Thyroid gland (tissue), 4 donors: ENCODE measurements at places on chromosomes 3 and 15. TPM values are rescaled to one million over a fixed set of nuclear protein-coding genes. Genes with fewer than 3 reads are reported as not detected.
A peak's percentile ranks its signal among the peaks of the same experiment; 100 is the strongest.

The GNB4 gene
- 18.3 TPM for total RNA-seq

The GOLGA8S gene
- total RNA-seq: 1.9 TPM

The C3orf52 gene
- total RNA-seq: 62.9 TPM

The CHRD gene
- total RNA-seq: 11.0 TPM

The HIGD2B gene
- not detected for total RNA-seq

The ZNF774 gene
- 13.1 TPM for total RNA-seq

The GHSR gene
- total RNA-seq: not detected

GRCh38 chr3:123658852-123659206, 74.0 kb upstream of the HACD2 start:
- DNase-seq: peak; percentile 74

- DNase-seq: no peak
These were observed 395.2 kb downstream of the TUSC7 start for GRCh38 chr3:117104792-117105191.

- DNase-seq: peak; percentile 22
These were observed 142.7 kb downstream of the THRB start for GRCh38 chr3:24351779-24352469.

- no peak for DNase-seq
These were observed 139.5 kb downstream of the TJP1 start for GRCh38 chr15:29682781-29683180.

DNA sequence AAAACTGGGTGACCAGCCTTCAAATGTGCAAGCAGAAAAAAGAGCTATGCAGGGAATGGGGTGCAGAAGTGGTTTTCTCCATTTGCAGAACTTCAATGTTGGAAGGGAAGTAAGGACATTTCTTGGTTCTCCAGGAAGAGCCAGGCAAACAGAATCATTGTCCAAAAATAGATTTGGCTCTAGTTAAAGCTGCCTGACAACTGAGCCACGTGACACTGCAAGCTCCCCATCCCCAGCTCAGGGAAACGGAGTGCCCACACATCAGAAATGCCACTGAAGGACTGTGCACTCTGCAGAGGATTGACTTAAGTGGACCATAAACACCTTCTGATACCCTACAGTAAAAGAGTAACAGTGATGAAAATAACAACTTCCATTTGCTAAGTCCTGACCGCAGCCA, 195.6 kb upstream of the NSMCE3 start:
- no peak for DNase-seq

DNA sequence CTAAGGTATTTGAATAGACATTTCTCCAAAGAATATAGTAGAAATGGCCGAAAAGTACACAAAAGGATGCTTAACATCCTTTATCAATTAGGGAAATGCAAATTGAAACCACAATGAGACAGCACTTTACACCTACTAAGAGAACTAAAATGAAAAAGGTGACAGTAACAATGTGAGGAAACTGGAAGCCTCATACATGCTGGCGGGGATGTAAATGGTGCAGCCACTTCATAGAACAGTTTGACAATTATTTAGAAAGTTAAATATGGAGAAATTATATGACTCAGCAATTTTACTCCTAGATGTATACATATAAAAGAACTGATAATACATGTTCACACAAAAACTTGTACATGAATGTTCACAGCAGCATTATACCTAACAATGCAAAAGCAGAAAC, 13.4 kb downstream of the SPICE1 start:
- DNase-seq: no peak

DNA sequence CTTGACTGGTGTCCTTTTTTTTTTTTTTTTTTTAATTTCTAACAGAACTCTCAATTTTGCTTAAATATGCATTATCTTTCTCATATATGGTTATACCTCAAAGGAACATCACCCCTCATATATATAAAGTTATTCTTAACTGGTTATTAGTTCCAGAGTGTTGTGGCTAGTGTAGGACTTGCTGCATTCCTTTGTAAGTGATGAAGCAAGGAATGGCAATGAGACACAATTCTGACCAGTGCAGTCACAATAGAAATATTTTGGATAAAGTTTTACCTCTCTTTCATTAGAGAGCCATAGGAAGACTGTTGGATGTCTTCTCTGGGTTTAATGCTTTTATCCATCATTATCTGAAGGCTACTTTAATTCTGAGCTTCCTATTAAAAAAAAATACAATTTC, 75.5 kb upstream of the CBLB start:
- DNase-seq: no peak

GRCh38 chr3:148233403-148233802, 464.3 kb upstream of the AGTR1 start:
- no peak for DNase-seq

DNA sequence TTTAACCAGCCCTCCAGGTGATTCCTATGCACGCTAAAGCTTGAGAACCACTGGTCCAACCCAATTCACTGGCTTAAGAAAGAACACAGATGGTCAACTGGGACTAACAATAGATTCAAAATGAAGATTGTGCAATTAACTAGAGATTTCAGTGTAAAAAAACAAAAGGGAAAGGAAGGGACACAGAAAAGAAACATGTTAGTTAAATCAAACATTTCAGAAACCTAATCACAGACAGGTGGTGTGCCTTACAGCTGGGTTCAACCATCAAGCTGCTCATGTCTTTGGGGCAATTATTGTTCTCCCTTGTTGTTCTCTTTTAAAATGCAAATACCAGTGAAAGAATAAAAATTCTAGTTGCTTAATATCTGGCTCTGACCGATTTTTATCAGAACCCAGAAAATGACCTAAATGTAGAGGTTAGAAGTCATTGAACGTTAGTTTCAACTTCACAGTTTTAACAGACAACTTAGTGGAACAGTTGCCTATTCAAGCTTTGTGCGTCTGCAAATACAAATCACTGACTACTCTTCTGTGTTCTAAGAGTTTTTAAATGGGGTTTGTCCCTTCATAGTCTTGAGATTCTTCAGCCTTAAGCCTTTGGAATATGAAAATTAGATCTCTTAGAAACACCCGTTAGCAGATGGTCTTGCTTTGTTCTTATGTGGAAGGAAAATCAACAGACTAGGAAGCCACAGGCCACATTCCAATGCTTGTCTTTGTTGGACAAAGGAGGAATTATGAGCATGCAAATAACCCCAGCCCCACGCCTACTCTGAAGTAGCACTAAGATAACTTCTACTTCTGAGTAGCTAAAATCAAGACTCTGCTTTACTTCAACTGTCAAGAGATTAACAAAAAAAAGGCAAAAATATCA, 223.4 kb downstream of the ATP8B4 start:
- no peak for DNase-seq

GRCh38 chr3:18411541-18411940, 13.6 kb downstream of the SATB1 start:
- no peak for DNase-seq

DNA sequence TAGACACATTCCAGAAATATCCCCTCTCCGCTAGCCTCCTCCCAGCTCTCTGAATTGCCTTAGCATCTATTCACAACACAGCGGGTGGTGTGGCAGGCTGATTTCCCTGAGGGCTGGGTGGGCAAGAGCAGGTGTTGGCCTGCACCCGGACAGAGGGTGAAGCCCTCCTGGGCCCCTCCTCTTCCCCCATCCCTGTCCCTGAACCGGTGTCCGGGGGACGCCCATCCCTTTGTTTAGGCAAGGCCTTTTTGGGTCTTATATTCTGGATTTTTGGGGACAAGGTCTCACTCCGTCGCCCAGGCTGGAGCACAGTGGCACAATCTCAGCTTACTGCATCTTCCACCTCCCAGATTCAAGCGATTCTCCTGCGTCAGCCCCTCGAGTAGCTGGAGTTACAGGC, 55.2 kb upstream of the KLHL25 start:
- DNase-seq: no peak

DNA sequence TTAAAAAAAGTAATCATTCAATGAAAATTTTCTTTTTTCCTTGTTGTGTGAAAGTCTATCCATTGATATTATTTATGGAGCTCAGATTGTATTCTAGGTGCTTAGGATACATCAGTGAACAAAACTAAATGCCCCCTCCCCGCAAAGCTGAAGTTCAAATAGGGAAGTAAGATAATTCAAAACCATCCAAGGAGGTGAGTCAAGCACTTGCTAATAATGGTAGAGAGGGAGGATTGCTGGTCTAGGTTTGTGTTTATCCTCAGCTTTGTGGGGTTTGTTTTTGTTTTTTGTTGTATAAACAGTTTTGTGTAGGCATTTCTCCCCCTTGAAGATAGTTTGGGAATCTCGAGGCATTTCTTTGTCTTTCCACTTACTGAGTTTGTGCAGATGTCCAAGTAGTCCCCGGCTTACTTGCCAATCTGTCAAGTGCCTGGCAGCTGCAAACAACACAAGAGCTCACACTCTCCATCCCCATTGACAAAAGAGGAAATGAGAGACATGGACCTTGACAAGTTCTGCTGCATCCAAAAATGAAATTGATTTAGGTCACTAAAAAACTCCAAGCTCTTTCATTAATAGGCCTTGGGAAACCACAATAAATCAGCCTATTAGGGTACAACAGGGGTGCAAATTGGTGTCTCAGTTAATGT, 575.8 kb upstream of the TBL1XR1 start:
- DNase-seq: peak; percentile 72

DNA sequence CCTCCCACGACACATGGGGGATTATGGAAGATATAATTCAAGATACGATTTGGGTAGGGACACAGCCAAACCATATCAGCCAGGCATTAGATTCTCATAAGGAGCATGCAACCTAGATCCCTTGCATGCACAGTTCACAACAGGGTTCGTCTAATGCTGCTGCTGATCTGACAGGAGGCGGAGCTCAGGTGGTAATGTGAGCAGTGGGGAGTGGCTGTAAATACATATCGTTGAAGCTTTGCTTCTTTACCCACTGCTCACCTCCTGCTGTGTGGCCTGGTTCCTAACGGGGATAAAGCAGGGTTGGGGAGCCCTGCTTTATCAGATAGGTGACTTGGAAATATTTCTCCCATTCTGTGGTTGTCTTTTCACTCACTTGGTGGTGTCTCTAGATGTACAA, 14.8 kb downstream of the DOCK3 start:
- DNase-seq: no peak

- DNase-seq: peak; percentile 63
These were observed 4.1 kb downstream of the ISLR2 start for GRCh38 chr15:74134387-74135027.

GRCh38 chr3:51280176-51280575, 104.9 kb upstream of the MANF start:
- DNase-seq: no peak

DNA sequence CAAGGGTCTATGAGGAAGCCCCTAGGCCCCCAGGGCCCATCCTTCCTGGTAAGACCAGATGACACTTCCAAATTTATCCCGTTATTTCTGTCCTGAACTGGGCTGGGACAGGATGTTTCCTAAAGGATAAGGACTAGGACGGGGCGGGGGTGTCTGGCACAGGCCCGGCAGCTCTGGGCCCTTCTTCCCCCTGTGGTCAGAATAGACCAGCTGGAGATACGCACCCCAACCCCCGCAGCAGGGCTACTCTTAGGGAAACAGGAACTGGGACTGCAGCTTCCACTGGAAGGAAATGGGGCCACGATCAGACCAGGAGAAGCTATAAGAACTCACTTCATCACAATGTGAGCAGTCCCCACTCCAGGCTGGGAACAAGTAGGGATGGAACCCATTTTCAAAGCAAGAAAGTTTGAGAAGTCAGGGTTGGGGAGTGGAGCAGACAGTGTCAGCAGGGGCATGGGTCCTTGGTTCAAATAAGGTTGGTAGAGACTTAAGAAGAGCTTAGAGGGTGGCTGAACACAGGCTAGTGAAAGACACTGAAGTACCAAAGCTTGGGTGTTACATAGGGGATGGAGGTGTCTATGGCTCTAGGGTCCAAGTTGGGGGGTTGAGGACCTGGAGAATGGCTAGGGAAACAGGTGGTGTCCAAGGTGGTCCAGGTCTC, 1.1 kb downstream of the NCKIPSD start:
- DNase-seq: no peak

DNA sequence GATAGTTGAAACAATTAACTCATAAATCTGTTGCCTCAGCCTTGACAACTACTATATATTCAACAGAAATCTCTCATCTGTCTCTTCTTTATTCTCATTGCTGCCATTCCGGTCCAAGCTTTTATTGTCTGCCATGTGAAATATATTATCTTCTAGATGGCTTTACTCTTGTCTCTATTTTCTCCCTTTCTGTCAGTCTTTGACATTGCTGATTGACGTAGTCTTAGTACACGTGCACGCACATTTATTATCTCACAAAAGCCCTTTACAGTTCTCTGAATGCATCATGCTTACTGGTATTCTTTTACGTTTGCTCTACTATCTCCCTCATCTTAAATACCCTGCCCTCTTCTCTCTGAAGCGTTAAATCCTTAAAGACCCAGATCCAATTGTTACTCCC, 5.6 kb downstream of the PDIA3 start:
- no peak for DNase-seq

DNA sequence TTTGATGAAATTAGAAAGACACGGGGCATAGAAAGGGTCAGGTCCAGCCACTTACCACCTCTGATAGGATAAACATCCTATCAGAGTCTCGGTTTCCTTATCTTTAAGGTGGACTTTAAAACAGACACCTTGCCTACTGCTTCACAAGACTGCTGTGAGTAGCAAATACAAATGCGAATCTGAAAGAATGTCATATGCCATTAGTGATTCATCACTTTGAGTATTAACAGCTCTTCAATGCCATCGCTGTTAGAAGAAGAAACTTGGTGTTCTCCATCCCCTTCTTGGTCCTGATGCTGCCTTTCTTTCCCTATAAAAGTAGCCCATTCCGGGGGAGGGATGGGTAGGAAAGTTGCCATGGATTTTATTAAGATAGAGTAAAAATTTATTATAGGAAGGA, 220.2 kb downstream of the RORA start:
- DNase-seq: no peak

DNA sequence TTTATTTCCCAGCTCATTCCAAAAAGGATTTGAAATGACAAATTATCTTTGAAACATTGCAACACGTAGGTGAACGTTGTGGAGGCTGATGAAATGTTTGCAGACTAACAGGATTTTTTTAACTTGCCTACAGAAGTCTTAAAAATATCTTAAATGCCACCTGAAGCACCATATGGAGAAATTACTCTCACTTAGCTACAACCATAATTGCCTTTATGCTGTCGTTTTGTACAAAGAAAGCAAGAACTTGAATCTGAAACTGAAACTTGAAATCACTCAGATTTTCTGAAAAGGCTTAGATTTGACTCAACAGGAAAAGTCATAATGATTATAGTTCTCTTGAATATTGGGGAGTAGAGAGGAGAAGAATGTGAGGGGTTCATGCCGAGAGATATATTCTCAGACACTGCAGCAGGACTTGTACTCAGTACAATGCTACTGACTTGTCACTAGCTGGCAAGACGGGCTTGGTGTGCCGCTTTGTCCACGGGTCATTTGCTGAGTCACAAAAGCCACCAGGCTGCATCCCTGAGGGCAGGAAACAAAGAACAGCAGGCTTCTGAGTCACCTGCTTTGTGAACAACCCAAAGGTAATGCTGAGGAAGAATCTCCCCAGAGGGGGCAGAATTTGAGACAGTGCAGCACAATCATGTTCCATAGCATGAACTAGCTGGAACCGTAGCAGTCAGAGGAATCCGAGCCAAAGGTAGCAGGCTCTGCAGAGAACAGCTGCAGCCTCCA, 7.1 kb upstream of the FMN1 start:
- peak; percentile 13 for DNase-seq
